ENCODE measurements at places on chromosomes 7 and 10.

- DNase-seq: no peak
Measured at GRCh38 chr10:13633689-13634088, 46.9 kb downstream of the PRPF18 start.

DNA sequence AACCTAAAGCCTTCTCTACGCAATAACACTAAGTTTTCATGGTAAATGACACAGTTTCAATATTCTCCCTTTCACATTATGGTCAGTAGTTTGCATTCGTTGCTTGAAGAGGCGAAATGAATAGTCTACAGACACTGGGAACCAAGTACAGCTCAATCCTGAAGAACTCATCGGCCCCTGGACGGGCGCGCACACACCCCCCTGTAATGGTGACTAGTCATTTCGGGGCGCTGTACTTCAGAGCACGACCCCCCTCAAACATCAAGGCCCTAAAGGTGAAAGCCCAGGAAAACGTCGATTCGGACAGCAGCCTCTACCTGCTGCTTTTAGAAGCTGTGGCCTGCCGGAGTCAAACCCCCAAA lies 1.0 kb downstream of the NT5C2 start:
- DNase-seq: no peak

DNA sequence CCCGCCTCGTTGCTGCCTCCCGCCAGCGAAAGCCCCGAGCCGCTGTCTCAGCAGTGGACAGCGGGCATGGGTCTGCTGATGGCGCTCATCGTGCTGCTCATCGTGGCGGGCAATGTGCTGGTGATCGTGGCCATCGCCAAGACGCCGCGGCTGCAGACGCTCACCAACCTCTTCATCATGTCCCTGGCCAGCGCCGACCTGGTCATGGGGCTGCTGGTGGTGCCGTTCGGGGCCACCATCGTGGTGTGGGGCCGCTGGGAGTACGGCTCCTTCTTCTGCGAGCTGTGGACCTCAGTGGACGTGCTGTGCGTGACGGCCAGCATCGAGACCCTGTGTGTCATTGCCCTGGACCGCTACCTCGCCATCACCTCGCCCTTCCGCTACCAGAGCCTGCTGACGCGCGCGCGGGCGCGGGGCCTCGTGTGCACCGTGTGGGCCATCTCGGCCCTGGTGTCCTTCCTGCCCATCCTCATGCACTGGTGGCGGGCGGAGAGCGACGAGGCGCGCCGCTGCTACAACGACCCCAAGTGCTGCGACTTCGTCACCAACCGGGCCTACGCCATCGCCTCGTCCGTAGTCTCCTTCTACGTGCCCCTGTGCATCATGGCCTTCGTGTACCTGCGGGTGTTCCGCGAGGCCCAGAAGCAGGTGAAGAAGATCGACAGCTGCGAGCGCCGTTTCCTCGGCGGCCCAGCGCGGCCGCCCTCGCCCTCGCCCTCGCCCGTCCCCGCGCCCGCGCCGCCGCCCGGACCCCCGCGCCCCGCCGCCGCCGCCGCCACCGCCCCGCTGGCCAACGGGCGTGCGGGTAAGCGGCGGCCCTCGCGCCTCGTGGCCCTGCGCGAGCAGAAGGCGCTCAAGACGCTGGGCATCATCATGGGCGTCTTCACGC lies 825 bp downstream of the ADRB1 start:
- no peak for DNase-seq

GRCh38 chr7:26853788-26854393 lies 10.5 kb downstream of the SKAP2 start:
- DNase-seq: no peak

- no peak for DNase-seq
Measured at GRCh38 chr7:93051660-93052059, 66.1 kb downstream of the SAMD9 start.

DNA sequence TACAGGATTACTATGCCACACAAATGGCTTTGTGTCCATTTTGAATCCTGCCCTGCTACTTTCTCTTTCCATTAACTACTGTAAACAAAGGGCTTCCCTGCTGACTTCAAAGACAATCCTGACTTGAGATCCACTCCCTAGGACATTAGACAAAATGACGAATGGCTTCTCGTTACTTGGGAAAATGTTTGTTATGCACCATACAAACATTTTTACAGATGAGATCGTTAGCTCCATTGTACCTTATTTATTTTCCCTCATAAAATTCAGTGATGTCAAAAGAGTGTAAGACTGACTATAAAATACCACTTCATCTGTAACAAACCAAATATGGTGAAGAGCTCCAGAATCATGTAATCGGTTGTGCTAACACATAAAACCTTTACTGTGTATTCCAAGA lies 121.8 kb downstream of the CD36 start:
- no peak for DNase-seq

- DNase-seq: no peak
Measured at GRCh38 chr10:11322698-11323097, 288.8 kb downstream of the USP6NL start.

DNA sequence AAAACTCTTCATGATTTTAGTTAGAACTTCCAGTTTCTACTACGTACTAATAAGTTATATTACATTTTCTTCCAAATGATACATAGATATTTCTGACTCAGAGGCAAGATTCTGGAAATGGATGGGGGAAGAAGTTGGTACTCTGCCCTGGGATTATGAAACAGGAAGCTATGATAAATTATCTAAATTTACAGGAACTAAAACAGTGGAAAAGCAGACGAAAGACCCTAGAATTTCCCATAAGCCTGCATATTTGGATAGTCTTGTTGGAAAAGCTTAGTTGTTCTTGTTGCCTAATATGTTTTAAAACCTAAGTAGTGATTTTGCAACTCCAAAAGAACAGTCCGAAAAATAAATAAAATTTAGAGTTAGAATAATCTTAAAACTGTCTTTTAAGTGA lies 21.8 kb downstream of the CFAP69 start:
- no peak for DNase-seq

DNA sequence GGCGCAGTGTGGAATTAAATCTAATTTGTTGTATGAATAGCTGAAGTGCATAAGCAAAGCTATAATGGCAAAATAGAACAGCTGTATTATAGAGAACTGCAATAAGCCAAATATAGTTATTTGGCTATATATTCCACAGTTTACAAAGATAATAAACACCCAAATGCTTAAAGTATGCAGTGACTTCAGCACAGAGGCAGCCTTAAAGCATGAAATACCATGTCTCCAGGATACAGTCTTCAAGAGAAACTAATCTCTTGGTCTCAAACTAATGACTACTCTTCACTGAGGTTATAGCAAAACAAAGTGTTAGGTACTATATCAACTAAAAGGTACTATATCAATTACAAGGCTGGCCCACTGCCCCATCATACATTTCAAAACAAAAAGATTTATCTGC lies 48.0 kb downstream of the NT5C2 start:
- DNase-seq: no peak

DNA sequence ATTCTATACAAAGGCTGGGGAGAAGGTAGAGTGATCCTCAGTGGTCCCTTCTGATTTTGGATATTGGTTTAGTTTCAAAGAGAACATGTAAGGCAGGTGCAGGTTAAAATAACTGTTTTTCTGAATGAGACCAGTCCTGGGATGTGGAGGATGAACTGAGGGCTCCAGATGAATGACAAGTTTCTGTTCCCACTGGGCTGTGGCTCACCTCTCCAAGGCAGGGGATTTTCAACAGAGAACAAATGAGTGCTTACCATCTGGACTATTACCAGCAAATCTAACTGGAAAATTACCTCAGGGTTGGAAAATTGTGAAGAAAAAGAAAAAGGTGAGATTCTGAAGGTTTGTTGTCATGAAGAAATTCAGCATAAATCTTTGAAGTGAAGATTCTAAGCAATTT lies 8.0 kb downstream of the LAMB4 start:
- DNase-seq: no peak

DNA sequence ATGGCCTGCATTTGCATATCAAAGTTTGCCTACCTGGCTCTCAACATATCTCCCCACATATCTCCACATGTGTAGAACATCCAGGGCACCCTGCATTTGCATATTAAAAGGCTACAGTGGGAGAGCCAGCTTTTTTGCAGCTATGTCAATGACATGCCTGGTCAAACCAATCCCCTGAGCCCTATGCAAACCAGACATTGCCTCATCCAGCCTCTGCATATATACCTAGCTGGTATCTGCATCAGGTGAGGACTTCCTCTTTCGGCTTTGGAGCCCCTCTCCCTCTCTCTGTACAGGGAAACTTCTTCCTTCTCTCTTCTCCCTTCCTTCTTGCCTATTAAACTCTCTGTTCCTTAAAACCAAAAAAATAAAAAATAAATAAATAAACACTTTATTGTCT lies 142.7 kb upstream of the STEAP4 start:
- DNase-seq: no peak

- no peak for DNase-seq
Measured at GRCh38 chr10:10330418-10330817, 687.3 kb upstream of the CELF2 start.

- no peak for DNase-seq
Measured at GRCh38 chr10:61662794-61663259, at the start of gene CABCOCO1. Gene CABCOCO1, plus strand, starts transcription at chr10:61662929. Its CDS starts 44 bp downstream, at chr10:61662973.

GRCh38 chr7:101927389-101927788 lies 110.0 kb downstream of the CUX1 start:
- DNase-seq: no peak

DNA sequence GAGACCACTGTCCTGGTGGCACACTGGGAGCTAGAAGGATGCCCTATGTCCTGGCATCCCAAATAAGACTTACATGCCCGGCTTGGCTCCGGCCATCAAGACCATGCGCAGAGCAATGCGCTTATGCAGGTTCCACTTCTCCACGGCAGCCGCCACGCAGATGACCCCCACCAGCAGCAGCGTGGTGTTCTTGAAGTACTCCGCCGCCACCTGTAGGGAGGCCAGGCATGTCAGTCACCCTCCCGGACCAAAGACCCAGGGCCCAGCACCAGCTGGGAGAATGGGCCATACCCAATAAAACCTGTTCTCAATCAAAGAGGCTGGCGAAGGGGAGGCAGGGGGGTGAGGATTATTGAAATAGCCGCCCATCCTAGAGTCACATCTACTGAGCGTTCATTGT lies 19.9 kb downstream of the SLC13A4 start:
- DNase-seq: no peak

DNA sequence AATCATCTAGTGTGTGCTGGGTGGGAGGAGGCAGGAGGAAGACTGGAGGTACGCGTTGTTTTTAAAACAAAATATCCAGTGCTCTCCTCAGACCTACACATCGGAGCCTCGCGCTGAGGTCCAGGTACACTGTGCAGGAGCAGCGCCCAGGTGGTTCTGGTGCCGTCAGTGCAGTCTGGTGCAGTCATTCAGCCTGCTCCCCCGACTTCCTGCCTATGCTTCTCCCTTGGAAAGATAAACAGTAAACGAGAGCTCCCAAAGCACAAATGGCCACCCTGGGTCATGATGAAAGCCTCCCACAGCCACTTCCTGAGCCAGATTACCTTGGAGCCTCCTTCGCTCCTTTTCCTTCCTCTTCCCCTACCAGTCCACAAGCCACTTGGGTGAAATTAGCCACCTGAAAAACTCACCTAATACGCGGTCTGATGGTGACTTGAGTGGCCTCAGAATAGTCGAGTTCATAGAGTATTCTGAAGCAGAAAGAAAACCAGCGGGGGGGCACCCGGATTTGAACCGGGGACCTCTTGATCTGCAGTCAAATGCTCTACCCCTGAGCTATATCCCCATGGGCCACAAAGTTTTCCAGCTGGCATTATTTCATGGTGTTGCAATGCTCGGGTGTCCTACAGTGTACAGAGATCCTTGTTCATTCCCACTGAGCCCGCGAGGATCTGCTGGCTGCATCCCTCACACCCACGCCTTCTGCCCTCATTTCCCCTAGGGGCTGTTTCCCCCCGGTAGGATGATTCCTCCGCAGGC lies 82.5 kb downstream of the ZNF467 start:
- no peak for DNase-seq

DNA sequence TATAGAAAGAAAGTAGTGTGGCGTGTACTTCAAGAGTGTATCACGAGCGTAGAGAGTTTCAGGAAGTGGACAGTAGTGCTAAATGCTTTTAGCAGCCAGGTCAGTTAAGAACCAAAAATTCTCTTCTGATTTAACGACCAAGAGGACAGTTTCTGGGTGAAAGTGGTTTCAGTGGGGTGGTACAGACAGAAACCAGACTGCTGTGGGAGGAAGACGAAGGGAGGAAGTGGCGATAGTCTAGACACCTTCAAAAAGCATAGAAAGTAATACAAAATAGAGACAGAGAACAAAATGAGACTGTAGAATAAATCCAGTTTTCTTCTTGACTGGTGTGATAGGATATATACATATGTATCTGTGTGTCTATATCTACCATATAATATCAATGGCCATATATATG lies 93.5 kb downstream of the MBL2 start:
- no peak for DNase-seq

DNA sequence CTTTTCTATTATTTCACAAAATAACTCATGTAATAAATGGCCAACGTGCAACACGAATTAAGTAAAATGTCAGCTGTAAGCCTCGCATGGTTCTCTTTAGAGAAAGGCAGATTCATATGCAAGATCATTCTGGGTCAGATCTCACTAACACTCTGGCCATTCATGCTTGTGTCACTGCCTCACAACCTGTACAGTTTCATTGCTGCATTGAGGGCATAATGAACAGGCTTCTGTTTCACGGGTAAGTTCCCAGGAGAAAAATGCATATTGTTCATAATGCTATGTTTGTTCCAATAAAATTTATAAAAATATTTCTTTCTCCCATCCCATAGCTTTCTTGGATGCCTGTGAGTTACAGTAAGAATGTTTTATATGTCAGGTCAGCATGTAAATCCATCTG lies 734.0 kb upstream of the ANKRD30A start:
- no peak for DNase-seq

DNA sequence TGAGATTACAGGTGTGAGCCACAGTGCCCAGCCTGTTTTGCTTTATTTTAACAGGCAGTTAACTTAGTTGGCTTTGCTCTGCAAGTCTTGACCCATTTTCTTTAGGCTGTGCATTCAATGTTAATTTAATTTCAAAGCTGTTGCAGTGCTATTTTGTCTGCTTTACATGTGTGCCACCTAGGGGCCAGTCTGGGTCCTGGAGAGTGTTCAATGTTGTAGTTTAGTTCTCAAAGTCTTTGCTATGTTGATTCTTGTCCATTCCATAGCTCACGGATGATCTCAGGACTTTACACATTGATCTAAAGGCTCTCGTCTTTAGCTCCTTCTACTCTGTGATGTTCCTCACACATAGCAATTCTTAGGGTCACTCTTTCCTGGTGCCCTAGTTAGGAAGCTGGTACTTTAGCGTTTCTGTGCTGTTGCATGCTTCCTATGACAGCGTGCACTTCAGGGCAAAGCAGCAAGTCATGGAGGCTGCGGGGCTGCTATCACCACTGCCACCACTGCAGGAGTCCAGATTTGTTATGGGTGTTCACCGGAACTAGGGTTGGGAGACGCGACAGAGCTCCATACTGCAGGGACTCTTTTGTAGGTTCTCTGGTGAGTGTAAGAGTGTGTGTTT lies 16.4 kb upstream of the ABCA13 start:
- DNase-seq: no peak
